HFF-Myc (cell line): ENCODE measurements at places on chromosomes 1 and 21.

DNA sequence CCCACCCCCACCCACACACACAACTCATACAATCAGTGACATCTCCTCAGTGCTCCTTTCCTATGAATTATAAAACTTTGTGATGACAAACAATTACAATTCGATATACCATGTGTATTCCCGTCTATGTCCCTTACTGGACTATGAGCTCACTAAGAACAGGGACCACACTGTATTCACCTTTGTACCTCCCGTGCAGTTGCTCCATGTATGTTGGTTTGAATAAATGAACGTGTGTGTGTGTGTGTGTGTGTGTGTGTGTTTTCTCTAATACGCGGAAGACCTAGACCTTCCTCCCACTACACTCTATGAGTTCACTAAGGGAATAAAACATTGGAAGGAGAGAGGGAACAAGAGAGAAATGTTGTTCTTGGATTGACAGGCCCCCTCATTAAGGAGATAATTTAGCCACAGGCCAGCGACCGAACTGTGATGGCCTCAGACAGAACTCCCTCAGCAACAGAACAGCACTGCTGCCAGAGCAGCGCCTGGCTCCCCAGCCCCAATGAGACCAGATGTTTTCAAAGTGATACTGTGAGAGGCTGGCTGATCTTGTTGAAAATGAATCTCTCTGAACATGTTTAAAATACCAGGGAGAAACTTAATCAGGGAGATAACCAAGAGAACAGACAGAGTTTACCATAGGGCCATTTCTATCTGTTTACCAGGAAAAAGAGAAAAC is 21.7 kb downstream of the BCAR3 start:
- DNase-seq, result no peak

DNA sequence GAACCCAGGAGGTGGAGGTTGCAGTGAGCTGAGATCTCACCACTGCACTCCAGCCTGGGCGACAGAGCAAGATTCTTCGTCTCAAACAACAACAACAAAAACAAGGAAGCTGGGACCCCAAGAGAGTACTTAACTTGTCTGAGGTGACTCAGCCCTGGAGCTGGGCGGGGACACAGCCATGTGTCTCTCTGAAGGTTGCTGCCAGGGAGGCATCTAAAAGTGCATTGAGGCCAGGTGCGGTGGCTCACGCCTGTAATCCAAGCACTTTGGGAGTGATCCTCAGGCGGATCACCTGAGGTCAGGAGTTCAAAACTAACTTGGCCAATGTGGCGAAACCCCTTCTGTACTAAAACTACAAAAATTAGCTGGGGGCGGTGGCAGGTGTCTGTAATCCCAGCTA is 7.7 kb downstream of the IFI6 start:
- no peak for DNase-seq

- no peak for DNase-seq
Measured at GRCh38 chr1:7932524-7933138, 8.0 kb downstream of the TNFRSF9 start.

- DNase-seq, result no peak
Measured at GRCh38 chr1:242132121-242132817, 133.4 kb upstream of the MAP1LC3C start.

DNA sequence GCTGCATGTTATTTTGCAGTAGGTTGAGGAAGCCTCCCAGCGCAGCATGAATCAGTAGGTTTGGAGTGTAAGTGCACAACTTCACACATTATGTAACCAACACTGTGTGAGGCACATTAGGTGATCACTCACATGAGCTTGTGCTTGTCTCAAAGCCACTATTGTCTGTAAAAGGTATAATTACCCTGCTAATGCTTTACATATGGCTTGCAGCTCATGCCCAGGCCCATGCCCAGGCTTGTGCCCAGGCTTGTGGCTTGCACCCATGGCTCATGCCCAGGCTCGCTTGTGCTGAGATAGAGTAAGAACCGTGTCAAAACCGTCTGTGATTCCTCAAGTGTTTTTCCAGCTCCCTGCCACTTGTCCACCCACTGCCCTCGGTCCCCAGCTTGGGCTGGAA is 596.3 kb downstream of the LTN1 start:
- no peak for DNase-seq

GRCh38 chr1:38475624-38476005 is 384.0 kb downstream of the RRAGC start:
- no peak for DNase-seq

DNA sequence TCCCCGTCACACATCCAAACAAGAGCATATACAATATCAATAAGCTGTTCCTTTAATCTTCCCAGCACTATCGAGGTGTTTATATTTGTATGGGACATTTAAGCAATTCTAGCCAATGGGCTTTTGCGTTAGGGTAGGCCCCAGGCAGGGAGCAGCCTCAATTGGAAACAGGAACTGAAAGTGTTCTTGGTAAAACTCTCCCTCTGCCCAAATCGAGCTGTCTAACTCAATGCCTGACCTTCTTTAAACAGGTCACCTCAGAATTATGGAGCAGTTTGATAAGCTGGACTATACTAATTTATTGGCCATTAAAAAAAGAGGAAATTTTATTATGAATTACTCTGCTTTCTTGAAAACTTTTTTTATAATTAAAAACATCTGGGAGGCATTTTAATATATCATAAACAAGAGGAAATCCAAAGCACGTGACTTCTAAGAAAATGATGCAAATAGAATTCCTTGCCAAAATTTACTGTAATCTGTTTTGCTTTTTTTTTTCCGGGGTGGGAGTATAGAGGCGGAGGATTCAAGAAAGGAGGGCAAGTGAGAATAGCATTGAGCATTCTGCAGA is 498.1 kb downstream of the LMO4 start:
- peak; percentile 79 for DNase-seq

DNA sequence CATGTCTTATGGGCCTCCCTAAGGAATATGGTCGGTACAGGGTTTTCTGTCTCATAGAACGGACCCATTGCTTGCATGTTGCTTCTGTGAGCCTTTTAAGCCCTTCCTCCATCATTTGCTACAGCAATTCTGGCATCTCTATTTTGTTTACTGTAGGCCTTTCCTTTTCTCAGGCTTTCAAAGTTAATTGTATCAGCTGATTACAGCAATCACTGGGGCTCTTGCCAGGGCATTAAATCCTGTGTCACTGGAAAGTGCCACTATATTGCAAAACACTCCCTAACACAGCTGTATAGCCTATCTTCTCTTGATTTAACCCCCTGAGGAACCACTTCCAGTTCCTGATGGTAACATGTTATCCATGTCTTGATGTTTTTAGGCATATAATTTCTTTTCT is 156.5 kb downstream of the PDE4B start:
- DNase-seq, result no peak

- no peak for DNase-seq
Measured at GRCh38 chr1:109094871-109095270, 4.3 kb downstream of the TMEM167B start.

DNA sequence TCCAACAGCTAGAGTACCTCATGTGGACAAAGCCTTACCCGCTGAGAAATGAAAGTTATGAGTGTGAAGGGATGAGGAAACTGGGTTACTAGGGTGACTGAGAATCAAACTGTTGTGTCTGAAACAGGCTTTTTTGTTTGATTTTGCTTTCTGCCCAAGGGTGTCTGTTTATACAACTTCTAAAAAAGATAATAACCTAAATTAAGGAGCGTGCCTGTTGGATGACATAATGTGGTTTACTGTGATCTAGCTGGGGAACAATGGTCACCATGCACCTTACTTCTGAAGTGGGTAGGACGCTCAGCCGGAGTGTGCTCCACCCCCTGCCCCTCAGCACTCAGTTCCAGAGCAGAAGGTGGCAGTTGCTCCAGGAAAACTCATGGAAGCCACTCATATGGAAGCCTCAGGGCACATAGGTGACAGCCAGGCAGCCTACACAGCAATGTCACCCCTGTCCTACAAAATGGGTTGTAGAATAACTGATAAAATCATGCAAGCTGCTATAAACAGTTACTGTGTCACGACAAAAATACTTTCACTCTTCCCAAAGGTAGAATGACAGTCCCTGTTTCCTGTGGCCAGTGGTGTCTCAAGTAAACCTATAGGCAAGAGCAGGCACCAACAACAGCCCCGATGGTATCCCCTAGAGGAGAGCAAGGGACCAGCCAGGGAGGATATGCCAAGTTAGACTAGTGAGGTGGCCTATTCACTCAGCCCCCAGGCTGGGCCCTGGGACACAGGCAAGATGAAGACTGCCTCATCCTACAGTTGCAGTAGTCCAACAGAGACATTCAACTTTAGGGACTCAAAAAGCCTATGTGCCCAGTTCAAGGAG is 29.3 kb downstream of the SIPA1L2 start:
- no peak for DNase-seq

DNA sequence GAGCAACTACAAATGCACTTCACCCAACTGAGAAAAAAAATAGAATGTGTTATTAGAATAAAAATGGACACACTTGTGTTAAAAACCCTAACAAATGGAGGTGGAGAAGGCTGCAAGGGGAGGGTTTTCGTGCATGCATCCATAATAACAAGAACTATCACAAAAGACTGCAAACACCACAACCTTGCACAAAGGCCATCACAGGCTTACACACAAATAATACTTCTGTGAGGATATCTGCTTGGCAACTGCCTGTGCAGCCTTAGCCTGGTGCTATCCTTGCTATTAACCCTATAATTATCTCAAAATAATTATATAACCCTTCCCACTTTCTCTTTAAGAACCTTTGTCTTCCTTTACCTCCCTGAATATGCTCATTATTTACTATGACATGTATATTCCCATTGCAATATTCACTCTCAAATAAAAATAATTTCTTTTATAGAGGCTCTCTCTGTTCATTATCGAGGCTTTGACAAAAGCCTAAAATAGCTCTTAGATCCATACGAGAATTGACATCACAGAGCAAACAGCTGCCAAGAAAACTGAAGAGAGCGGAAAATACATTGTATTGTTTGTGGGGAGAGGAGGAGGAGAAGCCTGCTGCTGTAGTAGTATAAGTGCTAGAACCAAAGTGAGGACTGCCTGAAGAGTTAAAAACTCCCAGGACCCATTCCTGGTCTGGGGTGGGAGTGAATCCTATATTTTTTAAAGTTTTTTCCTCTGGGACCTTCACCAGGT is 1768.7 kb downstream of the BRINP3 start:
- DNase-seq, result no peak

- DNase-seq, result no peak
Measured at GRCh38 chr1:209384710-209385550, 198.6 kb upstream of the CAMK1G start.

DNA sequence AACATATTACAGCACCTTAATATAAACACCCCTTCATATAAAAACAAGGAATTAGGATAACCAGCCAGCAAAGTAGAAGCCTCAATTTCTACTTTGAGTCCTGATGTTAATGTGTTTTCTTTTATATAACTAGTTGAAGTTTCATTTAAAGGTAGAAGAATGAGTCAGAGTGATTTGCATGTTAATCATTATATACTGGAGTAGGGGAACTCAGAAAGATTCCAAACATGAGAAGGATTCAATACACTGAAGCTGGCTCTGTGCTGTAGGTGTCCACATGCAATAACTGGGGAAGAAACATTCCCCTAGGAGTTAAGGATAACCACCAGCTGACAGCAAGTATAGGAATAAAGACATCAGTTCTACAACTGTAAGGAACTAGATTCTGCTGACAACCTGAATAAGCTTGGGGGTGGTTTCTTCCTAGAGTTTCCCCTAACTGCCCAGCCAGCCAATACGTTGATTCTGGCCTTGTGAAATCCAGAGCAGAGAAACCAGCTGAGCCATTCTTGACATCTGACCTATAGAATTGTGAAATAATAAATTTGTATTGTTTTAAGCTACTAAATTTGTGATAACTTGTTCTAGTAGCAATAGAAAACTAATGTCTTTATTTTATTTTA is 33.4 kb upstream of the RNPC3 start:
- no peak for DNase-seq
